NB4 (cell line): ENCODE measurements at places on chromosomes 3 and 15.

DNA sequence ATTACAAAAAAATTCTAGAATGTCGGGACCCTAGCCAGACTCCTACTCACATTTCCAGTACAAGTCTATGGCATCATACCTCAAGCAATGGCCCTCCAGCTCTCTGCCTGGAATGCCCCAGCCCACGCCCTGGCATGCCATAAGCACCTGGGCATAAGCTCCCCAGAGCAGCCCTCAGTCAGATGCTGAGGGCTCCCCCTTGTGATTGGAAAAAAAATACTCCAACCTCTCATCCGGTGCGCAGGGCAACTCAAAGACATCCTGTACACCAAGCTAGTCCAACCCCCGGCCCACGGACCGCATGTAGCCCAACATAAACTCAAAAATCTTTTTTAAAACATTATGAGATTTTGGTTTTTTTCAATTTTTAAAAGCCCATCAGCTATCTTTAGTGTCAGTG is 115.4 kb downstream of the NEK10 start:
- peak; percentile 49 for DNase-seq

DNA sequence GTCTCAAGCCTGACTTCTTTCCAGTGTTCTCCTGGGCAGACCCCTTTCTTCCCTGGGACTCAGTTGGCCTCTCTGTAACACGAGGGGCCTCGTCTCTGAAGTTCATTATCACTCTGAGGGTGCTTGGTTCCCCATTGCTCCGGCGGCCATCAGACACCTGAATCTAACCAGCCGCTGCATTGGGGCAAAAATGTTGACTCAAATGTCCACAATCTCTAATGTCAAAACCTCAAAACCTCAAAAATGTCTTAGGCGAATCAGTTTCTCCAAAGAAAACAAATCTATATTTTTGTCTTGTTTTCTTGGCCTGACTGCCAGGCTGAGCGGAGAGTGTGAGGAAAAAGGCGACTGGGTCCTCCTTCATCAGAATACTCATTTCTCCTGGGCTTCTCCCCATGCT is 220.7 kb downstream of the VPS13C start:
- DNase-seq = no peak

- no peak for DNase-seq
Measured at GRCh38 chr3:12759097-12759679, at the start of gene TMEM40. TMEM40 (minus strand) TSS chr3:12759259; CDS start chr3:12749832, 9,427 bp downstream.

GRCh38 chr3:143699424-143699823 is 148.8 kb downstream of the SLC9A9 start:
- no peak for DNase-seq

GRCh38 chr3:160695003-160695402 is 18.0 kb downstream of the ARL14 start:
- DNase-seq = no peak
